ENCODE measurements at places on chromosomes 11 and 22.

- DNase-seq: no peak
Measured at GRCh38 chr11:59028105-59028504, 58.0 kb upstream of the GLYATL1B start.

DNA sequence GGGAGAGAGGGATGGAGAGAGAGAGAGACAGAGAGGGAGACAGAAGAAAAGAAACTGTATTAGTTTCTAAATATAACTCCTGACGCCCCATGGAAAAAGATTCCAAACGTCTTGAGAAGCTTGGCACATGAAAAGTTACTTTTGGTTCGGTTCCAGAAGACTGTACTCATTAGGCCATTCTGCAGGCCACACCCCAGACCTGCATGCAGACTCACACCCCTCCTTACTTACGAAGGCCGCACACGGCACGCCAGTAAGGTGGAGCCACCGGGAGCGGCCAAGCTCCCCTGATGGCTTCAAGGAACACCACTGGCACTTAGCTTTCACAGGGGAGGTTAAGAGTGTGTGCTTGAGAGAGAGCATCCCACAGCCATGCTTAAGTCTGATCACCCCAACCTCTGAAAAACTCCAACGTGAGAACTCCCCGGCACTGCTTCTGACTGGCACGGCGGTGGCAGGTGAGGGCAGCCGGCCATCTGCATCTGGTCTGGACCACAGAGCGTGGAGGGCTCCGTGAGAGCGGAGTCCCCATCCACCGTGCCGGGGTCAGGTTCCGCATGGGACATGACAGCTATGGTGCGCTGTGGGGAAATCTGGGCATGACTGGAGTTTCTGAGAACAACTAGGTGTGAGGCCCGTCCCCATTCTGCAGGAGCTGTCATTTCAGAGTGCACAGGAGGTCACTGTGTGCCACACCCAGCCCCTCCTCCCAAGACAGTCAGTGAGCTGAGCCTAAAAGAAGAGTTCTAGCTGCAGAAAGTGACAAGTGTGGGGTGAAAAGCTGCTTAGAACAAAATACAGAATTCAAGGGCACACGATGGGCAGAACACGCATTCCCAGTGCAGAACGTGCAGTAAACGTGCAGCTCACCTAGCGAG is 62.4 kb downstream of the MYH9 start:
- no peak for DNase-seq

- no peak for DNase-seq
Measured at GRCh38 chr11:123197711-123198110, 2.7 kb upstream of the CLMP start.

GRCh38 chr22:43733138-43733537 is 79.0 kb downstream of the EFCAB6 start:
- no peak for DNase-seq

GRCh38 chr22:46393873-46394272 is 58.4 kb downstream of the TRMU start:
- DNase-seq: no peak
